ENCODE measurements at places on chromosomes 4 and X. TPM values are rescaled to one million over a fixed set of nuclear protein-coding genes. Genes with fewer than 3 reads are reported as not detected.

TMSB15A gene
- total RNA-seq: 113 TPM

XK gene
- 1.1 TPM for total RNA-seq

ADH1B gene
- 0.29 TPM for total RNA-seq

YIPF7 gene
- 0.36 TPM for total RNA-seq

PKD2 gene
- total RNA-seq: 41.1 TPM

ATOH1 gene
- total RNA-seq: 0.36 TPM

DNA sequence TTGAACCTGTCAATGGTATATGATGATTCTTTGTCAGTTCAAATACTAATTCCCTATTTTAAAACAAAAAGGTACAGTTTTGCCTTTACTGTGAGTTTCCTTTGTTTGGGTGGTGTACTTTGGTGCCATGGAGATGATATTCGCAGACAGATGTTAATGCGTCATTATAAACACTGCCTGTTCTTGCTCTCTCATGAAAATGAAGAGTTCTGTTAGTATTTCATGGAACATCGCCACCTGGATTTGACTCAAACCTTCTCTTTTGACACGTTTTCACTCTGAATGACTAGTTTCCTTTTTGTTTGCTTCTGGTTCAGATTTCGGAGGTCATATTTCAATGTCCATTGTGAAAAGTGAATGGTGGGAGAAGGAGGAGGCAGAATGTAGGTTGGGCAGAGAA is 6.9 kb upstream of the CTSO start:
- no peak overlapping the region for H3K27ac ChIP-seq
- H3K4me1 ChIP-seq: peaks cover 1% of the 10 kb centered on the region
- no peak for DNase-seq

DNA sequence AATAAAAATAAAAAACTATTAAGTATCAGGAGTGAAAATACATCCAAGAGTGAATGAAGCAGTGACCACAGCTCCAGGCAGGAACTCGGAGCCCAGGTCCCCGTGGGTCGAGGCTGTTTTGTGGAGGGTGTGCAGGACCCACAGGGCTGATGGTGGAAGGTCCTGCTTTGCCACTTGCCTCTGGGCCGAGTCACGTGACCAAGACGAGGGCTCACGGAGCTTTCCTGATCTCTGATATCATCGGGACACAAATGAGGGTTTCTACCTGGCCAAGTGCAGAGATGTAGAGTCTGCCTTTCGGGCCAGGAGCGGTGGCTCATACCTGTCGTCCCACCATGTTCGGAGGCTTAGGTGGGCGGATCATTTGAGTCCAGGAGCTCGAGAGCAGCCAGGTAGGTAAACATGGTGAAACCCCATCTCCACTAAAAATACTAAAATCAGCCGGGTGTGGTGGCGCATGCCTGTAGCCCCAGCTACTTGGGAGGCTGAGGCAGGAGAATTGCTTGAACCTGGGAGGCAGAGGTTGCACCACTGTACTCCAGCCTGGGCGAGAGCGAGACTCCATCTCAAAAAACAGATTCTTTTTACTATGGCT is 7.2 kb downstream of the SLC25A6 start:
- H3K36me3 ChIP-seq: peaks cover 32% of the 10 kb centered on the region
- H3K4me1 ChIP-seq: peaks cover 4% of the 10 kb centered on the region
- H3K4me3 ChIP-seq: no peak overlapping the region
- no peak for DNase-seq

DNA sequence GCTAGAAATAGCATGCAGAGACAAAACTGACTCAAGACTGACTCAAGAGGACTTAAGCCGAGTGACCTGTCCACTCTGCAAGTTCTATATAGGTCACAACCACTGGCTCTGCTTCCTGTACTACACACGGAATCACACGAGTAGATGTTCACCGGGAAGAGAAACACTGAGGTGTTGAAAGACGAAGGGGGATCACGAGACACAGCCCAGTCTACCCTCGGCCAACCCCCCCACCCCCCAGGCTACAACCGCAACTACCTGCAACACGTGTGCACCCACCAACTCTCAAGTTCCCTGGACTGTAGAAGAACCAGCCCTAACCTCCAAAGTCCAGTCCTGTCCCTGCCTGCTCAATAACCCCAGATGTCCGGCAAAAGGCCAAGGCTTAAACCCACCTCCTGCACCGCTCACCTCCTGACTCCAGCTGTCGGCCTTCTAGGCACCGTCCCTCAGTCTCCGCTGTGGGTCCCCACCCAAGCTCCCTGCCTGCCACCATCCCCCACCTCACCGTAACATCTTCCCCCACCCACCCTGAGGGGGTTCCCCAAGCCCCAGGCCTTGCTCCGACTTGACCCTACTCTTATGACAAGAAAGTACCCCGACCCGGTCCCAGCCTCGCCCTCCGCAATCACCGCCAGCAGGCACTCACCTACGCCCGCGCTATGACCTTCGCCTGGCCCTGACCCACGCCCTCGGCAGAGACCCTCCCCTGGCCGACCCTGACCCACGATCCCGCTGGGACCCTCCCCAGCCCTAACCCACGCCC is 739 bp downstream of the GAK start:
- no peaks in the 10 kb centered on the region for H3K27me3 ChIP-seq
- DNase-seq: no peak
- H3K36me3 ChIP-seq: no peaks in the 10 kb centered on the region
- peak overlapping the region; percentile 97 for H3K4me3 ChIP-seq
- H3K27ac ChIP-seq: peak overlapping the region; percentile 97
- H3K4me1 ChIP-seq: peaks cover 30% of the 10 kb centered on the region

DNA sequence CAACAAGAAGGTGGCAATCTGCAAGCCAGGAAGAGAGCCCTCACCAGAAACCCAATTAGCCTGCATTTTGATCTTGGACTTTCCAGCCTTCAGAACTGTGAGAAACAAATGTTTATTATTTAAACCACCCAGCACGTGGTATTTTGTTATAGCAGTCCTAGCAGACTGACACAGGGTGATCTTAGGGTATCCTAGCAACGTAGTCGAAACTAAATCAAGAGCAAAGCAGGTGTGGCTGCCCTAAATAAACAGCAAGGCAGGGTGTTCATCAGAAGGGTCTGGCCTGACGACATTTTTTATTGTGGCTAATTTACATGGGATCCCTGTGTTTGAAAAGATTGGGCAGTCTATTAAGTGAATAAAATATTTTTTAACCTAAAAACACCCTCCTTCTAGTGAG is 198.8 kb downstream of the VEGFC start:
- no peak for DNase-seq
- H3K36me3 ChIP-seq: no peaks in the 10 kb centered on the region
- no peak overlapping the region for H3K4me3 ChIP-seq

DNA sequence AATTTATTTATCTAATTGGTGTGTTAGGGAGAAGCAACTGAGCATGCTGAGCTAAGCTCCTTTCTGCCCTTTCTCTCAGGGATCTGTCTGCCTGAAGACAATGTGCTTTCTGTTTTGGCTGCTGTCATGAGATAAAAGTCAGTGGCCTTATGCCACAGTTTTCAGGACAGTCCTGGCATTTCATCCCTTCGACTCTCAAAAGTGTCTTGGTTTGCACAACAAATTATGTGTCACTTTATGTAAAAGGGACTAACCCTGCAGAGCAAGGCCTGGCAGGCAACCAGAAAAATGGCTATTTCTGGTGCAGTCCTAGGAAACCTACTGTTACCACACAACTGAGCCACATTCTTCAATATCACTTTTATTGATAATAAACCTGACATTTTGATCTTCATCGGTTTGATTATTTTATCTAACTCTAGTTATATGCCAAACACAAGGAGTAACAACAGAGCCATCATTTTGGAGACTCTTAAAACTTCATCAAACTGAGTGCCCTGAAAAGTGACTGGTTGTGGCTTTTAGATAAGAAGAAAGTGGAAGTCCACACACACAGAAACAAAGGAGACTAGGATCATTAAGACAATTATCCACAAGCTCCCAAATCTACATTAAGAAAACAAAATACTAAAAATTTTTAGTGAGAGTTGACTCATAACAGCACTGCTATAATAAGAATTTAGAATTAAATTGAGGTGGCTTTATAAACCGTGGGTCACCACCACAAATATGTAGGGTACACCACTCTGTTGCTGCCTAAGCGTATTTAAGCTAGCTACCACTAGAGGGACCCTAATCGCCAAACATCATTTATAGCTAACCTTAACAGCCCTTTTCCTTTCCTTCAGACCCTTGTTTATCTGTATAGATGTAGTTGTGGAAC is 95.9 kb upstream of the PTPN13 start:
- no peak overlapping the region for H3K4me3 ChIP-seq
- H3K36me3 ChIP-seq: no peaks in the 10 kb centered on the region
- H3K4me1 ChIP-seq: peaks cover 17% of the 10 kb centered on the region
- no peak for DNase-seq
- peaks cover 2% of the 10 kb centered on the region for H3K27me3 ChIP-seq
- no peak overlapping the region for H3K27ac ChIP-seq

GRCh38 chrX:20693078-20693477 is 426.4 kb upstream of the RPS6KA3 start:
- DNase-seq: no peak
- no peaks in the 10 kb centered on the region for H3K36me3 ChIP-seq
- H3K4me3 ChIP-seq: no peak overlapping the region
- no peak overlapping the region for H3K27ac ChIP-seq
- H3K27me3 ChIP-seq: no peaks in the 10 kb centered on the region
- H3K4me1 ChIP-seq: peaks cover 5% of the 10 kb centered on the region

DNA sequence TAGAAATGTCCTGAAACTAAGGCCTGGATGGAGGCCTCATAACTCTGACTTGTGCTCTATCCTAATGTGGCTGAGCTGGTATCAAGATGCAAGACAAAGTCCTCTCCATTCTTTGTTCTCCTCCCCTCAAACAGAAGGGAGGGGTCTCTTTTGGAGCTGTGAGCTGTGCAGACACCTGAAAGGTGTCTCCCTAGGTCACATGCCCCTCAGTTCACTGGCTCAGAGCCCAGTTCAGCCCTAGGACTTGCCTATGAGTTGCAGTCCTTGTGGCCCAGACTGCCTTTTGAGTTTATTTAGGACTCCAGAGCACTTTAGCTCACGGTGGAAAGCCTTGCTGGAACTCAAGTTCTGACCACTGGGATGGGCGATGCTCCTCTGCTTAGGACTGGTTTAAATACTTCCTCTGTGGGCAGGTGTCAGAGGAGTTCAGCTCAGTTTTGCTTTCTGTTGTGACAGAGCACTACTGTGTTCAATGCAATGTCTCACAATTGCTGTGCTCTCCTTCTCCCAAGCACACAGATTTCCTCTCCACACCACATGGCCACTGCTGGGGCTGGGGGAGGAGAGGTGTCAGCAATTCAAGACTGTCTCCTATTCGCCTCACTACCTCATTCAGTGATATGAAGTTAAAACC is 84.8 kb upstream of the ZNF827 start:
- no peak overlapping the region for H3K27ac ChIP-seq
- no peaks in the 10 kb centered on the region for H3K27me3 ChIP-seq
- H3K4me3 ChIP-seq: no peak overlapping the region
- peaks cover 2% of the 10 kb centered on the region for H3K4me1 ChIP-seq
- no peaks in the 10 kb centered on the region for H3K36me3 ChIP-seq

GRCh38 chr4:4800646-4801408 is 58.6 kb upstream of the MSX1 start:
- no peaks in the 10 kb centered on the region for H3K36me3 ChIP-seq
- no peak overlapping the region for H3K27ac ChIP-seq
- DNase-seq: no peak
- no peaks in the 10 kb centered on the region for H3K4me1 ChIP-seq
- no peak overlapping the region for H3K4me3 ChIP-seq

GRCh38 chrX:108122748-108123147 is 31.2 kb downstream of the ATG4A start:
- no peaks in the 10 kb centered on the region for H3K36me3 ChIP-seq
- no peak for DNase-seq
- H3K27me3 ChIP-seq: no peaks in the 10 kb centered on the region

- no peaks in the 10 kb centered on the region for H3K36me3 ChIP-seq
- no peak overlapping the region for H3K4me3 ChIP-seq
- no peaks in the 10 kb centered on the region for H3K27me3 ChIP-seq
- DNase-seq: no peak
- H3K27ac ChIP-seq: no peak overlapping the region
Observed at GRCh38 chr4:12050357-12050756, 621.7 kb upstream of the HS3ST1 start.

- H3K27me3 ChIP-seq: no peaks in the 10 kb centered on the region
- H3K4me3 ChIP-seq: no peak overlapping the region
- peaks cover 2% of the 10 kb centered on the region for H3K36me3 ChIP-seq
- H3K4me1 ChIP-seq: peaks cover 12% of the 10 kb centered on the region
Observed at GRCh38 chrX:109190542-109190941, 291.3 kb downstream of the GUCY2F start.

GRCh38 chr4:173332021-173332487 is 2.1 kb downstream of the HMGB2 start:
- no peak for DNase-seq
- peaks cover 26% of the 10 kb centered on the region for H3K4me1 ChIP-seq
- peaks cover 11% of the 10 kb centered on the region for H3K36me3 ChIP-seq
- H3K4me3 ChIP-seq: peak overlapping the region; percentile 95

GRCh38 chr4:158203436-158203835 is 6.8 kb upstream of the TMEM144 start:
- no peak for DNase-seq
- H3K4me1 ChIP-seq: no peaks in the 10 kb centered on the region
- H3K27ac ChIP-seq: no peak overlapping the region
- no peak overlapping the region for H3K4me3 ChIP-seq
- no peaks in the 10 kb centered on the region for H3K36me3 ChIP-seq

DNA sequence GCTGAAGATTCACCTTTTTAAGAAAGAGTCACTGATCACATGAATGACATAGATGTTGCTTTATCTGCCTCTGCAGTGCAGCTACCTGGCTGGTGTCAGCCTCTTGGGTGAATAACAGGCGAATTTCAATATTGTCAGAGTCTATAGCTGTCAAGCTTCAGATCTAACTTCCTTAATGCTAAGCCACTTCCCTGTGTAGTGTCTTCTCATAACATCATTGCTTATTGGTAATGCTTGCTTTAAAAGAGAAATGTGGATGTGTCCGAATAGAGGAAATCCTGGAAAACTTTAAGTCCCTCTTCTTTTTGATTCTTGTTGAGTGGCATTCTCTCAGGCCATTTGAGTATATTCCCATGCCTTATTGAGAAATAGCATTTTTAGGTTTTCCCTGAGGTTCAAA is 7.3 kb upstream of the IGFBP7 start:
- DNase-seq: no peak
- H3K27me3 ChIP-seq: peaks cover 48% of the 10 kb centered on the region
- no peak overlapping the region for H3K4me3 ChIP-seq
- no peak overlapping the region for H3K27ac ChIP-seq

GRCh38 chr4:94409962-94410361 is 41.8 kb upstream of the PDLIM5 start:
- H3K27me3 ChIP-seq: no peaks in the 10 kb centered on the region
- H3K4me1 ChIP-seq: peaks cover 14% of the 10 kb centered on the region
- no peaks in the 10 kb centered on the region for H3K36me3 ChIP-seq
- DNase-seq: no peak

DNA sequence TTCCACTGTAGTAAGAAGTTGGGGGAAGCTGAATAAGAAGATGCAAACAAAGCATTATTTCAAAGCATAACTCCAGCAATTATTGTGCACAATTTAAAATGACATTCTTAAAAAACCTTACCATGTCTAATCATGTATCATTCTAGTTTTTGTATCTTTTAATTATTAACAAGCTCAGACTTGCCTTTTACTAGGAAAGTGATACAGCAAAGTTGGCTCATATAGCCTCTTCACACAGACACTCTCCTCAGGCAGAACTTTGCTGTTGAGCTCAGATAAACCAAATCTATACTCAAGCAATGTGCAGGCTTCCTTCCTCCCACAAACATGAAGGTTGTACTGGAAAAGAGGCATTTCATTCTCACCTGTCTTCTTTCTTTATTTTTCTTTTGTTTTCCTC is 358.7 kb upstream of the EMCN start:
- no peaks in the 10 kb centered on the region for H3K27me3 ChIP-seq
- no peaks in the 10 kb centered on the region for H3K4me1 ChIP-seq
- H3K27ac ChIP-seq: no peak overlapping the region
- H3K4me3 ChIP-seq: no peak overlapping the region

Measured in progenitor cell of endocrine pancreas (in vitro differentiated cells).